ENCODE measurements at places on chromosomes 1 and 21.

DNA sequence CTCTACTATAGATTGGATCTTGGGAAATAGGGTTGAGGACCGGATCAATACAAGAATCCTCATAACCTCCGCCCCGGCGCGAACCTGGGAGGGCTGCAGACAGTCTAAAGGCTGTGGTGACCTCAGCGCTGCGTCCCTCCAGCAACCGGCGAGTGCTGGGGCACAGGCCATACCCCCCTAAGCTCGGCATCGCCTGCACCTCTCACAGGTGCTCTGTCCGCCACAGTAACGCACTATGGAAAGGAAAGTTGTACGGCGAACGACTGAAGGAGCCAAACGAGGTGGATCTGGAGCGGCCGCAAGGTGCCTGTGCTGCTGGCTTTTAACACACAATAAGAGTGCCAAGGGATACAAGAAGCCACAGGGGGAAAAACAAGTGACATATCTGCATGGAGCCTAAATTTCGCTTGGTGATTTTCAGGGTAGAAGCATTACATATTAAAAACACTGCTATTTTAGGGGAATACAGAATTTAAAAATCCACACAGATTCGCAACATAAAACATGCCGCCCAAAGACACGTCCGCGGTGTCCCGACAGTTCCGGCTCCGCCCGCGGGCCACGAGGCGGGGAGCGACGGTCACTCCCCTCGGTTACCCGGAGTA is 1.4 kb upstream of the RBM15 start:
- DNase-seq: peak; percentile 8

DNA sequence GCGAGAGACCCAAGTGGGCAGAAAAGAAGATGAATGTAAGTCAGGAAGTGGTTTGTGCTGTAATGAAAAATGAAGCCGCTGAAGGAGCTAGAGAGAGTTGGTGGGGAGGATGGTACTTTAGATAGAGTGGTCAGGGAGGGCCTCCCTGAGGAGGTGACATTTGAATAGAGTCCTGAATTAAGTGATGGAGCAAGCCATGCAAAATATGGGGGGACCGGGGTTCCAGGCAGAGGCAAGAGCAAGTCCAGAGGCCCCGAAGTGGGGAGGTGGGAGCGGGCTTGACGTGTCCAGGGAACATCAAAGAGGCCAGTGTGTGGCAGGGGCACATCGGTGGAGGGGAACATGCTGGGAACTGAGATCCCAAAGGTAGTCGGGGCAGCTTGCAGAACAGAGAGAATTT is 43.1 kb downstream of the OPRD1 start:
- DNase-seq: no peak

DNA sequence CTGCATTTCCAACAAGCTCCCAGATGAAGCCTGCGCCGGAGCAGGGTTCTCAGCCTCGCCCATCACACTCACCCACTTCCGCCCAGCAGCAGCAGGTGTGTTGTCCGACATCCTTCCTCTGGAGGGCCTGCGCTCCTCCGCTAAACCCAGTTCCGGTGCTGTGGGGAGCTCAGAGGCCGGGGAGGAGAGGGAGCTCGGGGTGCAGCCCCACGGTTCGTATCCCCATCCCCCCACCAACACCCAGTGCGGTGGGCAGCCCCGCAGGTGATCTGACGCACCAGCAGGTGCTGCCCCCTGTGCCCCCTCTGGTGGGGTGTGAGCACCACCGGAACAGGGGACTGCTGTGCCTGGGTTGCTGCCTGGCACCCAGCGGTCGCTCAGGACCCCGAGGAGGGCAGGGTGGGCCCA is 3.4 kb upstream of the PEX10 start:
- DNase-seq: no peak

DNA sequence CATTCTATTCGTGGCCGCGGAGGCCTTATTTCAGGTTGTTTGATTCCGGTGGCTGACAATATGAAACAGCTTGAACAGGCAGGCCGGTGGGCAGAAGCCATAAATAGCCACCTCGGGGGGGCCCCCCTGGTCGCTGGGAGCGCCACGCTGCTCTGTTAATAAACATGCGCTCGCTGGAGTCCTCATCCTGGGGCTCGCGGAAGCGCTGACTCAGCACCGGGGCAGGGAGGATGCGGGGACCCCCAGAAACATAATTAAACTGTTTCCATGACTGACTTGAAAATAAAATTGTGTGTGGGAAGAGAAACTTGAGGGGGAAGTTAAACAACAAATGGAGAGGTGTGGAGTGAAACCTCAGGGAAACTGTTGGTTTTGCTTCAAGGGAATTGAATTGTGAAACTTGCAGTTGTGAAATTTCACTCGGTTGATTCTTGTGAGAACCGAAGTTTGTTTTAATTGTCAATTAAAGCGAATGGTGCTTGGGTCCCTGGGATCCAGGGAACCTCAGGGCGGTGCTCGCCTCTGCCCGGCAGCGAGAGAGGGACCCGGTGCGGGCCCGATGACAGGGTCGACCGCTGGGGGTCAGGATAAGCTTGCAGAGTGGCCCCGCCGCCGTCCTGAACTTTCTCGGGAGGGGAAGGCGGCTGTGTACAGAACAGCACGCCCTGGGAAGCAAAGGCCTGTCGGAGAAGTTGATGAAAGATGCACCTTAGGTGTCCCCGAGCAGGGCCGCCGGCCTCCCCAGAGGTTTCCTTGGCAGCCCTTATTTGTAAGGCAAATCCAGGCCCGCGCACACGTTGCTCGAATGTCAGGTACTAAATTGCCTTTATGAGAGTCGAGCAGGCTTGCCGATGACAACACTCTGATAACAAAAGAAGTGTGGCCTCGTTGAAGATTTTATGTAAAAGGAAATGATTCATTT is 176.9 kb upstream of the LMO4 start:
- DNase-seq: no peak

DNA sequence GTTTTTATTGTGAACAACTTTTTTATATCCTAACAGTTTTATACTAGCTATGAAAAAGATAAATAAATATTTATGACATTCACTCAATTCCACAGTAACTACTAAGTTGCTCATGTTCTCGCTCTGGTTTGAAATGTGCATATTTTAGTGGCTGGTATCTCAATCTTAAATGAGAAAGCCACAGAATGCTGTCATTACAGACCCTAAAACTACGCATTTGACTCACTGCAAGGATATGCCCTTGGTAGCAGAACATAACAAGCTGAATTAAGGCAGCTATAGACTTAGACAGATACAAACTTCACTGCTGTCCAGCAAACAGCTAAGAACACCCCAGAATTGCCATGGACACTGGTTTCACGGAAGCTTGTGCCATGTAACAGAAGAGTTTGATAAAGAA is 19.0 kb downstream of the DAB1 start:
- DNase-seq: no peak

GRCh38 chr1:36692465-36693160 is 209.9 kb upstream of the CSF3R start:
- no peak for DNase-seq

GRCh38 chr1:11187000-11187399 is 2.2 kb upstream of the ANGPTL7 start:
- no peak for DNase-seq

DNA sequence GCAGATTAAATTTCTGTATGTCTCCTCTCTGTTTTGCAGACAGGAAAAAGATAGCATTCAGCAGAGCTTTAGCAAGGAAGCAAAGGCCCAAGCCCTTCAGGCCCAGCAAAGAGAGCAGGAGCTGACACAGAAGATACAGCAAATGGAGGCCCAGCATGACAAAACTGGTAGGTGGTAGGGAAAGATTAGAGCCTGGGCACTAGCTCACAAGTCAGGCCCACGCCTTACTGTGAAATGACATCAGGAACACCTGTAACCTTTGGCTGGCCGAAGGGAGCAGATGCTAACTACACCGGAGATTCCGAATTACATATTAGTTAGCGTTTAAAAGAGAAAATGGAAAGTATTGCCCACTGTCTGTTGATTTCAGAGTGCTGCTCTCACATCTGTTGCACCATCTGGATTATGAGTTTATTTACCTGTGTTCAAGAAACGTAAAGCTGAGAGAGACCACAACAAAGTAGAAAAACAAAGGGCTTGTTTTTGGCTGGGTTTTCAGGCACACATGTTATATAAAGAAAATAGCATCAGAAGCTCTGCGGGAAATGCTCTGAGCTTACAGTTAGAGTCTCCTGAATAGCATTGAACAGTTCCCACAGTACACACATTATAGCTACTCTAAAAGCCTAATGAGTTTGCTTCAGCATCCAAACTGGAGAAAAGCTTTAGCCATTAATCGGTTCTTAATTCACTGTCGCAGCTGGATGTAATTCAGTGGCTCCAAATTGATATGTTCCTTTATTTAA is 160.0 kb downstream of the SDCCAG8 start:
- no peak for DNase-seq

DNA sequence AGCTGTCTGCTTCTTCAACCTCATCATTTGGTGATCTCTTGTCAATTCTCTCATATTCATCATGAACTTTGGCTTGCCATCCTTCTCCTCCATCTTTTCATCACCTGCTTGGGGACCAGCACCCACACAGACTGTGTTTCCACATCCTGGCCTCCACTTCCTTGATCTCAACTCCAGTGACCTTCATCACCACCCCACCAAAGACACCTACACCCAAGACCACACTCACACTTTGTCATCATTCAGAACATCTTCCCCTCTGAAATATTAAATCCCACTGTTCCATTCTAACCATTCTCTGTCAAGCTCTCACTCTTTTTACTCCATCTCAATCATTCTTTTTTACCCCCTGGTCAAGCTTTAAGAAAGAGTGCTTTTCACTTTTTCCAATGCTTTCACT is 115.5 kb upstream of the VAV3 start:
- DNase-seq: no peak

DNA sequence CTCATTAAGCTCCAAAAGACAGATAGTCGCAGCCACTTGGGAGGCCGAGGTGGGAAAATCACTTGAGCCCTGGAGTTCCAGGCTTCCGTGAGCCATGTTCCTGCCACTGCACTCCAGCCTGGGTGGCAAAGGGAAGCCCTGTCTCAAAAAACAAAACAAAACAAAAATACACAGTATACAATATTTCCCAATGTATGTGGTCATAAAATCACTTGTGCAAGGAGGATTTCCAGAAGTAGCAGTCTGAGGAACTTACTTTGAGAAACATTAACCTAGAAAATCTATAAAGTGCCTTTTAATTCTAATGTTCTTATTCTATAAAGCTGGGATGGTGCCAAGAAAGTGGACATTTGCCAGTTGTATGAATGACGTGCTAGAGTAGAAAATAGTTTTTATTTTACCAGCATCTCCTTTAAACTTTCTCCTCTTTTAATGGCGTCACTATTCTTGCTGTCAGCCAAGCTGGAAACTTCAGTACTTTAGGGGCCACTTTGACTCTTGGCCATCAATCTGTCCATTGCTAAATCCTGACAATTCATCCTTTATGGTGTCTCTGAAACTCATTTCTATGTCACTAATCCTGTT is 22.5 kb downstream of the FAM177B start:
- no peak for DNase-seq

- no peak for DNase-seq
Measured at GRCh38 chr1:63922848-63923247, 149.0 kb downstream of the ROR1 start.

Measured in CMK (cell line).